Activated effector memory CD4-positive, alpha-beta T cell treated with anti-CD3 and anti-CD28 coated beads, Interleukin-2, amount 50 U/mL, for 16 hours (primary cell): ENCODE measurements at places on chromosomes 12 and 14.

- no peak for DNase-seq
Observed at GRCh38 chr12:132572106-132572505, 38.3 kb downstream of the LRCOL1 start.

GRCh38 chr12:117508468-117508867, 147.0 kb upstream of the NOS1 start:
- DNase-seq = no peak

DNA sequence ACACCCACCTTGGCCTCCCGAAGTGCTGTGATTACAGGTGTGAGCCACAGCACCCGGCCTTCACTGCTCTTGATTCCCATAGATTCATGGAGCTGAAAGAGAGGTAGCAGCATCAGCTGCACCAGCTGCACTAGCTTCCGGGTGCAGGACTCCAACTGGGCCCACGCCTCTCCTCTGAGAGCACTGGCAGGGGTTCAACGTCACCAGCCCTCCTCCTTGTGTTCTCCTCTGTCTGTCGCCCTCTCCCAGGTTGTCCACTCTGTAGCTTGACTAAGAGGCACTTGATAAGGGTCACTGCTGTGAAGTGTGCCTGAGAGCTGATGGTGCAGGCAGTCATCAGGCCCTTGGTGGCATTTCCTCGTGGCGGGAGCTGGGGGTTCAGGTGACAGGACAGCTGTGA, 28.3 kb downstream of the MLXIP start:
- DNase-seq = no peak

DNA sequence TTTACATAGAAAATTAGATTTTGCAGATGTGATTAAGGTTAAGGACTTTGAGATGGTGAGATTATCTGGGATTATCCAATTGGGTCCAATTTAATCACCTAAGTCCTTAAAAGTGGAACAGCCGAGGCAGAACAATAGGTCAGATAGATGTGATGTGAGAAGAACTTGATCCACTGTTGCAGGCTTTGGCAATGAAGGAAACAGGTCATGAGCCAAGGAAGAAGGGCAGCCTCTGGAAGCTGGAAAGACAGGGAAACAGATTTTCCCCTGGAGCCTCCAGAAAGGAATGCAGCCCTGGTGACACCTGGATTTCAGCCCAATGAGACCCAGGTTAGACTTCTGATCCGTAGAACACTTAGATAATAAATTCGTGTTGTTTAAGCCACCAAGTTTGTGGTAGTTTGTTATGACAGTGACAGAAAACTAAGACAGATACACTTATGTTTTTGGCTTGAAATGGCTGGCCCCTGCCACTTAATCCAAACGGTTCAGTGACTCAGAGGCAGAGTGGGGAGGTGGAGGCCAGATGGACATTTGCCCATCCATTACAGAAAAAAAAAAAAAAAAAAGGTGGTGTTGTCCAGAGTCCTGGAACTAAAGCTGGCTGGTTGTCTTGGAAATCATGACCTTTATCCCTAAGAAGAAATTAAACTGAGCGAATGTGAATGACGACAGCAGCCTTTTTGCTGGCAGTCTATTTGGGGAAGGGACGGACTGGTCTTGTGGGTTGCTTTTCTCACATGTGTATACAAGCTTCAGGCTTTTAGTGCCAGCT, 181.9 kb upstream of the NRXN3 start:
- DNase-seq = no peak

DNA sequence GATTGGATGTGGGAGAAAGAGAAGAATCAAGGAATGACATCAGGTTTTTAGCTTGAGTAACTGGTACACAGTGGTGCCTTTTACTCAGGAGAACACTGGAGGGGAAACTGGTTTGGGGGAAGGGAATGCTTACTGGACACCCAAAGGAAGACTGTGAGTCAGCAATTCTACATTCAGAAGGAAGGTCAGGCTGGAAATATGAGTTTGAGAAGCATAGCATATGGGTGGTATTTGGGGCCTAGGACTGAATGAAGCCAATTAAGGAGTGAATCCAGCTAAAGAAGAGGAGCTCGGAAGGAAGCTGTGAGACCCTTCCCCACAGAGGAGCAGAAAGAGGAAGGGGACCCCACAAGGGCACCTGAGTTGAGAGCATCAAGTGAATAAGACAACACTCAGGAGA, 35.4 kb downstream of the DMAC2L start:
- no peak for DNase-seq

DNA sequence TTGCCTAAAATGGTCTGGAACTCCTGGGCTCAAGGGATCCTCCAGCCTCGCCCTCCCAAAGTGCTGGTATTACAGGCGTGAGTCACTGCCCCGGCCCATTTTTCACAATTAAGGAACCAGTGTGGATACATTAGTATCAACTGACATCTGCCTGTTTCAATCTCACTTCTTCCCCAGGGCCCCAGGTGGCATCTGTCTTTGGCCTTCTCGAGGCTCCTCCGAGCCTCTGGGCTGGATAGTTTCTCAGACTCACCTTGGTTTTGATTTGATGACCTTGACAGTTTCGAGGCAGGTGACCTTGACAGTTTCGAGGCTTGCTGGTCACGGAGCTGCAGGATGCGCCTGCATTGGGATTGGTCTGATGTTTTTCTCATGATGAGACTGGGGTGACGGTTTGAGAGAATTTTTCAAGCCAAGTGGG, 41.0 kb upstream of the NCOR2 start:
- no peak for DNase-seq

GRCh38 chr12:110733089-110733715, 9.5 kb downstream of the PPP1CC start:
- peak; percentile 28 for DNase-seq

- no peak for DNase-seq
Observed at GRCh38 chr12:52189376-52190174, 2.2 kb downstream of the KRT80 start.

- no peak for DNase-seq
Observed at GRCh38 chr14:77883131-77883846, 83.4 kb downstream of the ADCK1 start.

GRCh38 chr12:81143057-81143456, 65.2 kb downstream of the ACSS3 start:
- DNase-seq = no peak

GRCh38 chr14:63555572-63555971, 12.4 kb upstream of the PPP2R5E start:
- no peak for DNase-seq

DNA sequence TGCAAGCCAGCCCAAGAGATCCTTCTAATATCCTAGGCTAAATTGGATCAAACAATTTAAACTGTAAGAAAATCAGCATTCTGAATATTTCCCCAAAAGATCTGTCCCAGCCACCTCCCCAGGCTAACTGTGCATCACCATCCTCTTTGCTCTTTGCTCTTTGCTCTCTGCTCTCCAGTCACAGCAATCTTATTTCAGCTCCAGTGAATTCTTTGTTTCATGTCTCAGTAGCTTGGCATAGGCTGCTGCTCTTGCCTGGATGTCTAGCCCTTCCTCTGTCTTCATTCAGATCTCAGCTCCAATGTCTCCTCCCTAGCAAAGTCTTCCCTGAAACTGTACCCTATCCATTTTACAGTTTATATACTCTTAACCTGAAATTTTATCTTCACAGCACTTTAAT, 399.8 kb upstream of the USP15 start:
- DNase-seq = no peak

DNA sequence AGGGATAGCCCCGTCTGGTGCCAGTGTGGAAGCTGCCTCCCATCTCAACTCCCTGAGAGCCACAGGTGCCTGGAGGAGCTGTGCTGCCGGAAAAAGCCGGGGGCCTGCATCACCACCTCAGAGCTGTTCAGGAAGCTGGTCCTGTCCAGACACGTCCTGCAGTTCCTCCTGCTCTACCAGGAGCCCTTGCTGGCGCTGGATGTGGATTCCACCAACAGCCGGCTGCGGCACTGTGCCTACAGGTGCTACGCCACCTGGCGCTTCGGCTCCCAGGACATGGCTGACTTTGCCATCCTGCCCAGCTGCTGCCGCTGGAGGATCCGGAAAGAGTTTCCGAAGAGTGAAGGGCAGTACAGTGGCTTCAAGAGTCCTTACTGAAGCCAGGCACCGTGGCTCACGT, 25.5 kb upstream of the P2RX4 start:
- DNase-seq = no peak

DNA sequence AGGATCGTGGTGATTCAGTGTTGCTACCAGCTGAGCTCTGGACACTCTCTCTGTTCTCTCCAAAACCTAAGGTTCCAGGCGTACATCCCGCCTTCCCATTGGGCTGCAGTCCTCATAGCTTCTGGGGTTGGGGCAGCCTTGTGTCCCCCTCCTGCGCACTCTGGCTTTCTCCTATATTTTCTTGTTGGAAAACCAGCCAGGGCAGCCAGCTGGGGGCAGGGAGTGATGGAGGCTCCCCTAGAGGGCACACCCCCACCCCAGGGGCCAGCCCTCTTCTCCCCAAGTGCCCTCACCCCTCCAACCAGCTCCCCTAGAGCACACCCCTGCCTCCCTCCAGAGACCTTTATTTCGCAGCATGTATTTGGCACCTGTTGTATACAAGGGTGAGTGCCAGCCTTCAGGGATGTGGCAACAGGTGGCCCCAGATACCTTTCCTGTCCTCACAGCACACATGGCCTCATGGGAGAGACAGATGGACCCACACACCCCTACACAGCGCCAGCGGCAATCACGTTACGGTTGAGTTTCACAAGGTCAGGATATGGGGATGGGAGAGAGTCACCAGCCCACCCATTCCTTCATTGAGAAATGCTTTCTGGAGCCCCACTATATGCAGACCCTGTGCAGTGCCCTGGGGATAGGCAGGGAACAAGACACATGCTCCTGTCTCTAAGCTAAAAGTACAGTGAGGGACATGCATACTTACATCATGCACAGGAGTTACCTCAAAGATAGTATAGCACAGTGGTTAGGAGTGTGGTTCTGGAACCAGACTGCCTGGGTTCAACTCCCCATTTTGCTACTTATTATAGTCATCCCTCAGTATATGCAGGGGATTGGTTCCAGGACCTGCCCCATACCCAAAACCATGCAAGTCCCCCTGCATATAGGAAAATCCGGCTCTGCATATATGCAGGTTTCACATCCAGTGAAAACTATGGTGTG, 141.1 kb downstream of the PHETA1 start:
- DNase-seq = no peak

- no peak for DNase-seq
Observed at GRCh38 chr12:63915105-63915800, 70.8 kb downstream of the SRGAP1 start.

- DNase-seq = no peak
Observed at GRCh38 chr14:58690801-58691516, 53.2 kb downstream of the DACT1 start.

GRCh38 chr12:15752785-15753184, 36.4 kb downstream of the EPS8 start:
- DNase-seq = no peak

- DNase-seq = no peak
Observed at GRCh38 chr12:50387972-50388478, 8.4 kb downstream of the FAM186A start.

GRCh38 chr12:95532851-95533250, 18.4 kb downstream of the USP44 start:
- no peak for DNase-seq
